Head of caudate nucleus (tissue), 42 donors: ENCODE measurements at places on chromosomes 7 and 10.

- DNase-seq: no peak
Measured at GRCh38 chr10:20971901-20972300, 74.8 kb upstream of the NEBL start.

GRCh38 chr10:24669285-24669852 lies 54.3 kb downstream of the ARHGAP21 start:
- no peak for DNase-seq

GRCh38 chr7:96778263-96778662 lies 68.6 kb upstream of the SEM1 start:
- DNase-seq: no peak

DNA sequence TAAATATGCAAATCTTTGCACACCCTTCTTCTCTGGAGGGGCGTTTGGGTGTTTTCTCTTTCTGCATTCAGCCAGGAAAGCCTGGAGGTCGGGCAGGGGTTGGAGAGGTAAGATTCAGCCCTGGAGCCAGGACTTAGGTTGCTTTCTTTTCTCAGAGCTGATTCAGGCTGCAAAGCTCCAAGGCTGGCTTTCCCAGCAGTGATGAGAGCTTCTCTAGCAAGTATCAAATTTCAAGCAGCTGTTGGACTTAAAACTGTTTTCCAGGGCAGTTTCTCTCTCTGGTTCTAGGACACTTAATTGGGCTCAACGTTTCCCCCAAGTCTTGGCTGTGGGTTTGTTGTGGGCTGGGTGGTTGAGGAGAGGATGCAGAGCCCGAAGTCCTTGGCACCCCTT lies 608 bp downstream of the AKR1B10 start:
- no peak for DNase-seq

DNA sequence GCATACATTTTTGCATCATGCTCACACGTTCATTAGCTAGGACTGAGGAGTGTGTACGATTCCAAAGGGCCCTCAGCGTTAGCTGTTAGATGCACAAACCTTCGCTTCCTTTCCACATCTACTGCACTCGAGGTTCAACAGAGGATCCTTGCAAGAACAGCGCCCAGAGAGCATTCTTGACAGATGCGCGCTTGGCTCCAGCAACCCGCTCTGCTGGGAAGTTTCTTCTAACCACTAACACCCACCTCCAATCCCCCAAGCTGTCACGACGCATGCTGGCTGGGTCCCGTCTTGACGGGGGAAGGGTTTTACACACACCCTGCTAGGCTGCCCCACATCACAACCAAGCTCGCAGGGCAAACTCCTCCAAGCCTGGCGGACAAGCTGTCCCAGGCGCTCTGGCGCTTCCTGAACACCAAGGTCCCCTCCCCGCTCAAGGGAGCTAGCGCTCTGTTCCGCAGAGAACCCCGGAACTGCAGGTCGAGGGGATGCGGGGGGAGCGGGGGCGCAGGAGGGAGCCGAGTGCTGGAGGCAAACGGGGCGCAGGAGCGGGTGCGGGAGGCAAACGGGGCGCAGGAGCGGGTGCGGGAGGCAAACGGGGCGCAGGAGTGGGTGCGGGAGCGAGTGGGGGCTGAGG lies 653 bp upstream of the ADRB1 start:
- peak; percentile 59 for DNase-seq

DNA sequence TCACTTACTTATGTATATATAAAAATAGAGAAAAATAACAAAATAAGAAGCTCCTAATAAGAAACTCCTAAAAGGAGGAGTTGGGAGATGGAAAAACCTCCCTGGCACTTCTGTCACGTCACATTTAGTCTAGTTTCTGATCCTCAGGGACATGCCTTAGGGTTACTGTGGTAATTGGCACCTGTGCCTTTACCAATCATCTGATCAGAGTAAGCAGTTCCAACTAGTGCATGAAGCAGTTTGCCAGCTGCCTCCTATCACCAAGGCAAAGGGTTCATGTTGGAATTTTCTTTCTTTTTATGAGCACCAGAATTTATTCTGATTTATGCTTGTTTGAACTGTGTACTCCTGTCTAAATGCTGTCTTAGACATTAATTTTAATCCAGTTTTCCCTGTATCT lies 49.9 kb downstream of the ARL4A start:
- no peak for DNase-seq

DNA sequence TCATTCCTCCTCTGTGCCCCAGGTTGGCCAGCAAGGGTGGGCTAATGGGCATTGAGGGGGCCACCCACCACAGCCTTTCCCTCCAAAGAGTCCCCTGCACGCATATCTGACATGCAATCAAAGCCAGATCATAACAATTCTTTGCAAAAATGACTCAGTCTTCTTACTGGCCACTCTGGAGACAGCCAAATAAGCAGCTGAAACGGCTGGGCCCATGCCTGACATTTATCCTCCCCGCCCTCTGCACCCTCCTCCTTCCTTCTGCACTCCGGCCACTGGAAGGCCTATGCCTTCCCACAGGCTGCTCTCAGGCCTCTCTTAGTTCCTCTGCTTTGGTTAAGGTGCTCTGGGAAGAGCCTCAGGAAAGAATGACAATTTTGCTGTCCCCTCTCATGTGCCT lies 29.2 kb upstream of the NPFFR1 start:
- no peak for DNase-seq

GRCh38 chr10:102775935-102776669 lies 32.4 kb downstream of the WBP1L start:
- DNase-seq: peak; percentile 63

DNA sequence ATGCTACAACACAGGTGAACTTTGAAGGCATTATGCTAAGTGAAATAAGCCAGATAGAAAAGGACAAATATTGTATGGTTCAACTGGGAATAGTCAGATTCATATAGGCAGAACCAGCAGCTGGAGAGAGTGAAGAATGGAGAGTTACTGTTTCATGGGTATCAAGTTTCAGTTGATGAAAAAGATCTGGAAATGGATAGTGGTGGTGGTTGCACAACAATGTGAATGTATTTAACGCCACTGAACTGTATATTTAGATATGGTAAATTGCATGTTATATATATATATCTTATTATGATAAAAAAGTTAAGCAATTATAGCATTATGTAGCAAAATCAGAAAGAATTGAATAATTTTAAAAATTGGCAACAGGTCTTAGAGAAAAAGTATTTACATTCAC lies 3.9 kb downstream of the LMBR1 start:
- no peak for DNase-seq

GRCh38 chr10:1557081-1557480 lies 180.2 kb downstream of the ADARB2 start:
- DNase-seq: no peak

DNA sequence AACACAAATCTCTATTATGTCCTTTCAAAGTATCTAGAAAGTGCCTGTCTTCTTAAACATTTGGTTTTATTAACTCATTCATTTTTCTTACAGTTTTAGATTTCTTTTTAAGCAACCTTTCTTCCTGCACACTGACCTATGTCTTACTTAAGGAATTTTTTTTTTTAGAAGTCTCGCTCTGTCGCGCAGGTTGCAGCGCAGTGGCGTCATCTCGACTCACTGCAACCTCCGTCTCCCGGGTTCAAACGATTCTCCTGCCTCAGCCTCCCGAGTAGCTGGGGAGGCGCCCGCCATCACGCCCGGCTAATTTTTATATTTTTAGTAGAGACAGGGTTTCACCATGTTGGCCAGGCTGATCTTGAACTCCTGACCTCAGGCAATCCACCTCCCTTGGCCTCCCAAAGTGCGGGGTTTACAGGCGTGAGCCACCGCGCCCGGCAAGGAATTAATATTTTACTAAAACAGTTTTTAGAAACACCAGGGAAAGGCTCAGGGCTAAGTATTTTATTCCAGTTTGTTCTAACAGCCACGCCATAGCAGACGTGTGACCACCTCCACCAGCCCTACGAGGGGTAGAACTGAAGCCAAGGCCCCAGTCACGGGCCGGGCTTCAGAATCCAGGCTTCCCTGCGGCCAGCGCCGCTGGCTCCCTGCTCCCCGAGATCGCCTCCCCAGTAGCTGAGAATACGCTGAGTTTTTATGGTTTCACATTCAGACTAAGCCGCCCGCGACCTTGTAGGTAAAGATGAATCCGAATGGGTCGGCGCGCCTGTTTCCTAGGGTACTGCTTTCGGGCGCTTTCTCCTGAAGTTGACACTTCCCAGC lies 941 bp upstream of the LUC7L2 start:
- no peak for DNase-seq

- no peak for DNase-seq
Measured at GRCh38 chr7:122082160-122082559, 61.9 kb downstream of the AASS start.

GRCh38 chr7:135936497-135937217 lies 40.5 kb downstream of the MTPN start:
- no peak for DNase-seq

DNA sequence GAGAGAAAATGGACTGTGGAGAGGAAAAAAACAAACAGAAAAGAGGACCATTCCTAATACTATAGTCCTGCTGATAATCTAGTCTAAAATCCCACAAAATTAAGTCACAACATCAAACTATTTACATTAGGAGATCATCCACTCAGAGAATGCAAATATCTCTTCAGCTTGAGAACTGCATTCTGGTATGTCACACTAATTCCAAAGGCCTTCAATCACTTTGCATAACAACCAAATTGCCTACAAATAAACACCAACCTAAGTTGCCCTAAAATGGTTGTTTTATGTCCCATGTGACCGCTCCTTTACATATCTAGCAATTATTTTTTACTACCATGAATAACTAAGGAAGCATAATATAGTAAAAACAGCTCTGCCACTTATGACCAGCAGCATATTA lies 264.3 kb downstream of the CACNA2D1 start:
- no peak for DNase-seq

- DNase-seq: no peak
Measured at GRCh38 chr10:23325132-23325531, 19.5 kb downstream of the C10orf67 start.

DNA sequence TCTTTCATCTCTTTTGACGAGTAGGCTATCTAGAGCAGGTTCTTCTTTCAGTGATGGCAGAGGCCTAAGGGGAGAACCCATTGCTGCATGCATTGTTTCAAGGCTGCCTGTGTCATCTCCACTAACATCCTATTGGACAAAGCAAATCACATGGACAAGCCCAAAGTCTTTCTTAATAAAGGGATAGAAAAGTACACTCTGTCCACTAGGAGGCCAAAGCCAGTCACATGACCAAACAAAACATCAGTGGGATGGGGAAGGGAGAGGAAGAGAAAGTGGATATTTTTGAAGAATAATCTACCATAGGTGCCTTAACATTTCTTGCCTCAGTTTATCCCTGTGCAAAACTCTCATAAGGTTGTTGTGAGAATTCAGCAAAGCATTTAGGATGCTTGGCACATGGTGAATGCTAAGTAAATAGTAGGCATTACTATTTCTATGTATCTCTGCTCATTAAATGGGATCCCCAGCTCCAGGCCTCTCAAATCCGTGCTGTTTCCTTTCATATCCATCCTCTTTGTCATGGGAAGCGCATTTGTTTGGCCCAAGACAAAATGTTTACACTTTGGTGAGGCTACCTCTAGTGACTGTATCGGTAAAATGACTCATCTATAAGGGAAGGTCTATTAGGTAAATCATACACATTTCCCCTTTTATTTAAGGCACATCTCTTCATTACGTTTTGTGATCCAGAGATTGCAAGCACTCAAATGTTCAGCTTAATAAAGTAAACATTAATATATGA lies 16.7 kb upstream of the CADPS2 start:
- no peak for DNase-seq

GRCh38 chr7:7959979-7960670 lies 8.5 kb upstream of the GLCCI1 start:
- no peak for DNase-seq

- DNase-seq: no peak
Measured at GRCh38 chr10:72459301-72459700, 104.6 kb upstream of the DNAJB12 start.
